Activated naive CD8-positive, alpha-beta T cell treated with anti-CD3 and anti-CD28 coated beads, Interleukin-2, amount 10 ng/mL, durations not matched to agents 7 days and 5 days (primary cell): ENCODE measurements at places on chromosomes 3 and 15. TPM values are rescaled to one million over a fixed set of nuclear protein-coding genes. Genes with fewer than 3 reads are reported as not detected.

- DNase-seq, result no peak
These were observed 9.5 kb downstream of the RPSA start for GRCh38 chr3:39415983-39416382.

The LRTM1 gene
- total RNA-seq, result not detected

- DNase-seq, result no peak
These were observed 387.5 kb downstream of the NLGN1 start for GRCh38 chr3:173785004-173785403.

- no peak for DNase-seq
These were observed 33.1 kb downstream of the DZIP1L start for GRCh38 chr3:138082085-138082991.

GRCh38 chr3:118755253-118755801 lies 279.3 kb downstream of the IGSF11 start:
- no peak for DNase-seq

- DNase-seq, result no peak
These were observed 80.6 kb downstream of the CCR1 start for GRCh38 chr3:46127503-46127902.

The FBXL22 gene
- total RNA-seq, result 0.50 TPM
